ENCODE measurements at places on chromosomes 13 and 19.

GRCh38 chr19:27822336-27822735 lies 1390.6 kb downstream of the UQCRFS1 start:
- DNase-seq, result no peak

DNA sequence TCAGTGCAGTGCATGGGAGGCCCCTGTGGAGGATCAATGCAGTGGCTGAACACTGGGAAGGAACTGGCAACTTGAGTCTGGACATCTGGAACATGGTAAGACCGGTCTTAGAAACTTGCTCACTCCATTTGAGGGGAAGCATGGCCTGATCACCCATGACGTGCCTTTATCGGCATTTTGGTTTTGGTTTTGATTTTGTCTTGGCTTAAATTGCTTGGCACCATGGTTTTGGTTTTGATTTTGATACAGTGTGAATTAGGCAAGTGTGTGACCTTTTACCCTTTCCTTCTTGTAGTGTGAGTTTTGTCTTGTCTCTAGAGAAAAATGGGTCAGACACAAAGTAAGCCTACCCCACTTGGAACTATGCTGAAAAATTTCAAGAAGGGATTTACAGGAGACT lies 77.3 kb downstream of the ZNF486 start:
- no peak for DNase-seq

DNA sequence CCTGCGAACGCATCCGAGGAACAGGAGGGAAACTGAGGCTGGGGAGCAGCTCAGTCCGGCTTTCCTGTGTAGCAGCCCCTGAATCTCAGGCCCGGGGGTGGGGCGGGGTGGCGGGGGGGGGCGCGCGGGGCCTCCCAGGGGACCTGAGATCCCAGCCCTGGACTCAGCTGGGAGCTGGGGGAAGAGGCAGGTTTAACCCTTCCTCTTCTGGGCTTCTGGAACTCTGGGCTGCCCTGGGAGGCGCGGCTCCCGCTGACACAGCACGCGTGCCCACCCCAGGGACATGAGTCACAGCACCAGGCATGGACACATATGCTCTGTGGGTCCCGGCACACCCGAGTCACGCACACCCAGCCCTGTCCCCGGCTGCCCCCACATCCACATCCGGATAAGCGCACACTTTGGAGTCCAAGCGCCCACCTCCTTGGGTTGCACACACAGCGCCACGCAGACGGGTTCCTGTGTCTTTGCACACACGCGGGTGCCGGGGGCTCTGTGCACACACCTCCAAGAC lies 3.5 kb upstream of the CIRBP start:
- DNase-seq, result no peak

GRCh38 chr13:35879111-35879510 lies 252.1 kb downstream of the DCLK1 start:
- DNase-seq, result no peak

DNA sequence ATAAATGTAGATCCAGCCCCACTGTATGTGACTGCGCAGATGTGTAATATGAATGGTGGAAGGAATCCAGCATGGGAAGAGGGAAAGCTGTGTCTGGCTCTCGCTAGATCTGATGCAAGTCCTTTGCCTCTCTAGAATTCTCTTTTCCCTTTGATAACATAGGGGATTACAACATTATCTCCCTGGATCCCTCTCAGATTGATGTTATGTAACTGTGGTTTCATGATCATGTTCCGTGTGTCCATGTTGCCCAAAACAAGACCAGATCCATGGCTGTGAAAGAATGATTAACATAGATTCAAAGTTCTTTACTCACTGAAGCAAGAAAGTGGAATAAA lies 184.0 kb upstream of the UBL3 start:
- no peak for DNase-seq

DNA sequence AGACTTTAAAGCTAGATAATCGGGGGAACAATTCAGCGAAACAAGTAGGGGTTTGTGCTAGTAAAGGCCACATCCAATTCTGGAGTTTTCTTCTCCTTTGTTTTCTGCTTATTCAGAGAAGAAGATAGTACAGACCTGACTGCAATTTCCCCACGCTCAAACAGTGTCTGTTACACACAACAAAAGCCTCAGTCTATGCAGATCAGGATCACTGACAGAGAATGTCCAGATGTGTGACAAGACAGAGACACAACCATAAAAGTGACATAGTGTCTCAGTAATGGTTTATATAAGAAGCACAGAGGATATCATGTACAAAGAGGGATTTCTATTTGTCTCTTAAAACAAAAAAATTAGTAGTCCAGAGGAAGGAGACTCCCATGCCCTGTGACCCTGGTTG lies 70.7 kb upstream of the GTF3A start:
- DNase-seq, result no peak

GRCh38 chr13:73782450-73783449 lies 351.5 kb downstream of the KLF12 start:
- DNase-seq, result no peak

DNA sequence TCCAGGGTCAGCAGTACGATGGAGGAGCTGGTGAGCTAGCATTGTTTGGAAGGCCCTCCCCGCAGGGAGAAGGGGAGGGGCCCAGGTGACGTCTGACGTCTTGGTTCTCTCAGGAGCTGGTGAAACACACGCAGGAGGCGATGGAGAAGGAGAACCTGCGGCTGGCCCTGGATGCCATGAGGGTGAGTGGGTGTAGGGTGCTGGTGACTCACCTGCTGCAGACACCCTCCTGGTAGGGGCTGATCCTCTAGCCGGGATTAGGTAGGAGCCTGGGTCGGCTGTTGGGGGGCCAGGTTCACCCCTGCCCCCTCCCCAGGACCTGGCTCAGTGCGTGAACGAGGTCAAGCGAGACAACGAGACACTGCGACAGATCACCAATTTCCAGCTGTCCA lies 55.8 kb downstream of the VAV1 start:
- DNase-seq, result no peak

DNA sequence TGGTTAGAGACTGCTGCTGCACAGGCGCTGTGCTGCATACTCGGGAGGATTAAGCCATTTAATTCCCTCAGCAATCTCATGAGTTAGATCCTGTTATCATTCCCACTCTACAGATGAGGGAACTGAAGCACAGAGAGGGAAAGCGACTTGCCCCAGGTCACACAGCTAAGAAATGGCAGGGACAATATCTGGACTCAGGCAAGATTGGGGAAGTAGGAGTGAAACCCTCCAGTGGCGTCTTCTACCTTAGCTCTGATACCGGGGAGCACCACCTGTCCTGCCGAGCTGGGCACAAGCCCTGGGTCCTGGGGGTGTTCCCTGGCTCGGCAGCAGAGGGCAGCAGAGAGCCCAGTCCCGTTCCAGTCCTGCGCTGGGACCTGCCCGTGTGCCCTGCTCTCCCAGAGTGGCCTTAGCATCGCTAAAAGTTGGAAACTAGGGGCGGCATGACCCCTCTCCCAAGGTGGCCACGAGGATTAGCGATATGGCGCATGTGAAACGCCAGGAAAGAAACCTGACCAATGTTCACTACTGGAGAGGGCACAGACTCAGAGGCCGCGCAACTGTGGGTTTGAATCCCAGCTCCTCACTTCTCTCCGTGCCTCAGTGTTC lies 20.5 kb downstream of the CYTH2 start:
- no peak for DNase-seq

GRCh38 chr19:1491114-1491848 lies at the start of gene REEP6:
Gene REEP6 (plus strand): TSS chr19:1491181. CDS start chr19:1491270, 89 bp downstream.
- no peak for DNase-seq

DNA sequence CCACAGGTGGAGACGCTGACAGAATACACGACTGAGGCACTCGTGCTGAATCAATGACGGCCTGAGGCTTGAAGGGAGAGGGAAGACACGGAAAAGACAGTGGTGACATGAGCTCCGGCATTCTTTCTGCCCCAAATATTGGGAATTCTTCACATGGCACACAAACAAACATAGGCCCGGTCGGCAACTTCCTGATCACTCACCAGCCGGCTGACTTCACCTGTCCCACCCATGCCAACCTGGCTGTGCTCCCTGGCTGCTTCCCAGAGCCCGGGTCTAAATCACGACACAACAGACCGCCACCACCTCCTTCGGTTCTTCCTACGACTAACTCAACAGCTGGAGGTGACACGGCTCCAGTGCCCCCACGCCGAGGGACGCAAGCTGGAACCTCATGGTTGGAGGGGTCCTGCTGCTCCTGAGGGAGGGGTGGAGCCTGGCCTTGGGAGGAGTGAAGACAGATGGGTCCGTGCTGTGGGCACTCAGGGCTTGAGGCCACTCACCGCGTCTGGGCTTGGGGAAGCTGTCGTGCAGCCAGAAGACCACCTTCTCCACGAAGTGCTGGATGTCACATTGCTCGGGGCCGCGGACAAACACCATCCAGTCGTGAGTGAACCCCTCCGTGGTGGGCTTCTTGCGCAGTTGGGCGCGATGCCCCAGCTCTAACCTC lies 9.6 kb downstream of the MLLT1 start:
- no peak for DNase-seq

DNA sequence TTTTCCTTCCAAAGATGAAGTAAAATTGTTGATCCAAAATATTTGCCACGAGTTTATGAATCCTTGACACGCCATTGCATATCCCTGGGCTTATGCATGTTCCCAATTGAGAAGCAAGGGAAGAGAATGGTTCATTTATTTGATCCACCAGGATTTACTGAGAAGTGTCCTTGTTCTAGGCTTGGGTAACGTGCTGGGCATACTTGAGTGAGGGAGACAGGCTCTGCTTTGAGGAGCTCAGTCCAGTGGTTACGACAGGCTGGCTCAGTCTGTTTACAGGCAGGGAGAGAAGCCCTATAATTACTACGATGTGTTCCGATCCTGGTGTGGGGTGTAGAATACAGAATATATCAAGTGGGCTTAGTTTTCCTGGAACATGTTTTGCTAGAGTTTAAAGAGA lies 6.3 kb upstream of the PNMA8C start:
- DNase-seq, result no peak
